ENCODE measurements at places on chromosomes 6 and 20. TPM values are rescaled to one million over a fixed set of nuclear protein-coding genes. Genes with fewer than 3 reads are reported as not detected.

Gene TRMT11
- total RNA-seq = 12.6 TPM

Gene RSPH4A
- 0.13 TPM for total RNA-seq

Gene SAMD3
- total RNA-seq = not detected

Gene SYNDIG1
- not detected for total RNA-seq

Gene HRH3
- total RNA-seq = not detected

Gene TCP1
- 619 TPM for total RNA-seq

Gene LY6G6C
- not detected for total RNA-seq

Gene MAP7
- 0.66 TPM for total RNA-seq

Gene SEMG1
- not detected for total RNA-seq

Gene MOG
- total RNA-seq = not detected

Gene SLC23A2
- 11.0 TPM for total RNA-seq

Gene RRBP1
- total RNA-seq = 102 TPM

Gene LY6G6D
- not detected for total RNA-seq

Gene ZNF334
- 1.3 TPM for total RNA-seq

Gene RNF144B
- total RNA-seq = 113 TPM

Gene OOEP
- not detected for total RNA-seq

Gene IL17A
- total RNA-seq = not detected

Gene GATA5
- 0.07 TPM for total RNA-seq

Gene STX11
- total RNA-seq = 9.4 TPM

Gene COX4I2
- total RNA-seq = not detected

Gene TRIM40
- not detected for total RNA-seq

Gene ZMYND8
- 19.9 TPM for total RNA-seq

Gene BPIFB1
- total RNA-seq = not detected

Gene TINAG
- total RNA-seq = not detected

Gene TTLL9
- total RNA-seq = 0.04 TPM

Gene GRM1
- under 0.01 TPM for total RNA-seq

Gene ABHD16B
- not detected for total RNA-seq

Gene MEI4
- total RNA-seq = not detected

Gene RHAG
- total RNA-seq = not detected

Gene PLN
- 0.04 TPM for total RNA-seq

Gene LAMP5
- total RNA-seq = 0.14 TPM

Gene CAP2
- total RNA-seq = 15.8 TPM

Gene COL9A3
- 0.20 TPM for total RNA-seq

Gene FOXA2
- not detected for total RNA-seq

Gene PSMG4
- 89.9 TPM for total RNA-seq

Gene ZNF335
- total RNA-seq = 9.5 TPM

Gene CCND3
- 37.6 TPM for total RNA-seq

Gene HTR1E
- total RNA-seq = not detected

Gene ZNF165
- 0.33 TPM for total RNA-seq

Gene PRDM13
- total RNA-seq = not detected

Gene ENPP3
- under 0.01 TPM for total RNA-seq

Gene NCOA7
- 38.1 TPM for total RNA-seq

Gene IP6K3
- not detected for total RNA-seq

Gene CST4
- total RNA-seq = not detected

Gene HACE1
- 14.0 TPM for total RNA-seq

Gene YWHAB
- total RNA-seq = 135 TPM

Gene BCAS1
- not detected for total RNA-seq

Gene APOM
- 0.40 TPM for total RNA-seq

Gene DYNLT2
- total RNA-seq = 0.85 TPM

Gene DDO
- 0.53 TPM for total RNA-seq

Gene ASIP
- not detected for total RNA-seq

Gene MUC21
- total RNA-seq = not detected

Gene DPPA5
- total RNA-seq = not detected

Gene POU5F1
- total RNA-seq = 0.56 TPM

Gene C6orf15
- not detected for total RNA-seq

Gene ME1
- total RNA-seq = 16.1 TPM
